ENCODE measurements at places on chromosomes 3 and 15.

GRCh38 chr3:128780101-128780837 lies 54.3 kb downstream of the RAB7A start:
- no peak for DNase-seq

- DNase-seq, result no peak
Measured at GRCh38 chr3:100099621-100100020, 14.7 kb downstream of the FILIP1L start.

DNA sequence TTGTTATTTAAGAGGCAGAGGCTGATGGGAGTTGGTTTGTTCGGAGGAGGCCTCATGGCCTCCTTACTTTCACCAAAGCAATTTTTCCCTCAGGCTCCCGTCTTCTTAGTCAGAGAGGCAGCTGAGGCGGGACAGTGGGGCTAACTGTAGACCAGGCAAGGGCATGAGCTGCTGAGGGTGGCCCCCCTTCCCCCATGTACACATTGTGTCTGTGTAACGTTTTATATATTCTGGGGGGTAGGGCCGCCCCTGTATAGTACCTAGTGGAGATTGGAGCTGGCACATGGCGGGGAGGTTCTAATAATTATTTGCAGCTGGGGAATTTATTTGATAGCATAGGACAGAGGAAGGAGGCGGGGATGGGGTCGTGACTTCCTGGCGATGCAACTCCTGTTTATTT lies 35.1 kb downstream of the NGRN start:
- DNase-seq, result no peak

DNA sequence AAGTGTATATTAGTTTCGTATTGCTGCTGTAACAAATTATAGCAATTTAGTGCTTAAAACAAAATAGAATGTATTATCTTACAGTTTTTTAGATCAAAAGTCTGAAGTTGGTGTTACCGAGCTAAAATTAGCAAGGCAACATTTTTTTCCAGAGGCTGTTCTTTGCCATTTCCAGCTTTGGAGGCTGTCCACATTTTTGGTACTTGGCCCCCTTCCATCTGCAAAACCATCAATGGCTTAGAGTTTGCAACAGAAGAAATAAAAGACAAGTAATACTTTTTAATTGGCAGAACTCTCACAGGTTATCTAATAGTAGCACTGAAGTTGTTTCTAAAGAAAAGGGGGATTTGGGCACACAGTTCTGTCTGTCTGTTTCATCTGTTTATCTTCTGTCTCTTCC lies 1248.5 kb downstream of the ROBO1 start:
- no peak for DNase-seq

DNA sequence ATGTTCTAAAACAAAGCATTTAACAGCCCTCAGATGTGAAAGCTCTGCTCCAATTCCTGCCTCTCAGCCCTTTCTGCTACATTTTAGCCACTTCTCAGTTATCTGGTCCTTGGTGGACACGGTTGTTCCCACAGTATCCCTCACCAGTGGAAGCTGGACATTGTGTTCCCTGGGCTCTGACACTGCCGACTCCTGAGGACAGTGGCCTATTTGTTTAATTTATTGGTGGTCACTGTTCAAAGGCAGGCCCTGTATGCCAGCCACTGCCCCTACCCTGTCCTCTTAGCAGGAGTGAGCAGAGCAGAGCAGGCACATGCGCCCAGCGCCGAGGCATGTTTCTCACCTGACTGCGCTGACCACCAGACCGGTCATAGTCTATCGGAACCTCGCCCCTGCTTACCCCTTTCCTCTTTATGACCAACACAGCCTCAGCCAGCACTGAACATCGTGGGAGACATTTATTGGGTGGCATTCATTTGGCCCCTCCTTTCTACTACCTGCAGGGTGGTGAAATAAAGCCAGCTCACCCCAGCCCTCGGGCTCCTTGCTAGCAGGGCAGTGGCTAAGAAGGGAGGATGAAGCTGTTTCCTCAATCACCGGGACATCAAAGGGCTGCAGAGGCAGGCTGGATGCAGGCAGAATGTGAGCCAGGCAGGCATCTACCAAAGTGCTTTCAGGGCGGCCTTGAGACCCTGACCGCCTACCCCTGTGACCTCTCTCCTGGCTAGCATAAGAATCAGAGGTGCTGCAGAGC lies 54.3 kb upstream of the HACD2 start:
- no peak for DNase-seq

DNA sequence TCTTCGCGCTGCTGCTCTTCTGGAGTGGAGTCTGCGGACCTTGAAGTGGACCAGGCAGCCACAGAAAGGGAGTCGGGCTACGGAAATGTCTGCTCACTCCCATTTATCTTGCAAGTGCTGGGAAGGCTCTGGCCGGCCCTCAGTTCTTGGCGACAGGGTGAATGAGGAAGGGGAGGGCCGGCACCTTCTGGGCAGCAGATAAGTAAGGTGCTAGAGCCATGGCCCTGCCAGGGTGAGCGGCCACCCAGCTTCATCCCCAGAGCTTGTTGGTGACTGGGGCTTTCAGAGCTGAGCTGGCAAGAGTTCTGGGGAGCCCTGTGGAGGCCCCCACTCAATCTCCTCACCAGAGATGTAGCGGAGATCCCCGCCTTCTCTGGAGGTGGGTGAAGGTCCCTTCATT lies 103.5 kb downstream of the ASB7 start:
- no peak for DNase-seq

GRCh38 chr3:150602426-150603152 lies 532 bp upstream of the SELENOT start:
- no peak for DNase-seq

- DNase-seq, result no peak
Measured at GRCh38 chr3:4351872-4352271, 48.7 kb downstream of the SETMAR start.

Data from hematopoietic multipotent progenitor cell treated with erythropoietin and hydrocortisone succinate and interleukin-3 and kit ligand, for 4 days (in vitro differentiated cells).